ENCODE measurements at places on chromosomes 7 and 10. TPM values are rescaled to one million over a fixed set of nuclear protein-coding genes. Genes with fewer than 3 reads are reported as not detected.

DNA sequence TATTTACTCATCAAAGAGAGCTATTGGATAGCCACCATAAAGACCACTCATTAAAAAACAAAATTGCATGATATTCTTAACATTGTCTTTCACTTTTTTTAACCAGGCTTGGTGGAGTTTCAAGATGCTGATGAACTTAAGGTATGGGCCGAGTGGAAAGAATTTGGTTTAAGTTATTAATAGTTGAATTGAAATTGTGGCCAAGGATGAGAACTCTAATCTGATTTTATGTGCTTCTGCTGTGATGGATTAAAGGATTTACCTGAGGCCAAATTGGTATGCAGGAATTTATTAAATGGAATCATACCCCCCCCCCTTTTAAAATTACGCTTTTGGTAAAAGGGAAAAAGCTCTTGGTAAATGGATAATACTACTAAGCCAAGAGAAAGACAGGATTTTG is 33.8 kb upstream of the TOMM7 start:
- no peaks in the 10 kb centered on the region for H3K36me3 ChIP-seq
- H3K4me1 ChIP-seq, result no peaks in the 10 kb centered on the region
- H3K4me3 ChIP-seq, result peak overlapping the region; percentile 97
- no peaks in the 10 kb centered on the region for H3K27me3 ChIP-seq

- no peak overlapping the region for H3K27ac ChIP-seq
These were observed 24.1 kb downstream of the AMZ1 start for GRCh38 chr7:2711895-2712675.

DNA sequence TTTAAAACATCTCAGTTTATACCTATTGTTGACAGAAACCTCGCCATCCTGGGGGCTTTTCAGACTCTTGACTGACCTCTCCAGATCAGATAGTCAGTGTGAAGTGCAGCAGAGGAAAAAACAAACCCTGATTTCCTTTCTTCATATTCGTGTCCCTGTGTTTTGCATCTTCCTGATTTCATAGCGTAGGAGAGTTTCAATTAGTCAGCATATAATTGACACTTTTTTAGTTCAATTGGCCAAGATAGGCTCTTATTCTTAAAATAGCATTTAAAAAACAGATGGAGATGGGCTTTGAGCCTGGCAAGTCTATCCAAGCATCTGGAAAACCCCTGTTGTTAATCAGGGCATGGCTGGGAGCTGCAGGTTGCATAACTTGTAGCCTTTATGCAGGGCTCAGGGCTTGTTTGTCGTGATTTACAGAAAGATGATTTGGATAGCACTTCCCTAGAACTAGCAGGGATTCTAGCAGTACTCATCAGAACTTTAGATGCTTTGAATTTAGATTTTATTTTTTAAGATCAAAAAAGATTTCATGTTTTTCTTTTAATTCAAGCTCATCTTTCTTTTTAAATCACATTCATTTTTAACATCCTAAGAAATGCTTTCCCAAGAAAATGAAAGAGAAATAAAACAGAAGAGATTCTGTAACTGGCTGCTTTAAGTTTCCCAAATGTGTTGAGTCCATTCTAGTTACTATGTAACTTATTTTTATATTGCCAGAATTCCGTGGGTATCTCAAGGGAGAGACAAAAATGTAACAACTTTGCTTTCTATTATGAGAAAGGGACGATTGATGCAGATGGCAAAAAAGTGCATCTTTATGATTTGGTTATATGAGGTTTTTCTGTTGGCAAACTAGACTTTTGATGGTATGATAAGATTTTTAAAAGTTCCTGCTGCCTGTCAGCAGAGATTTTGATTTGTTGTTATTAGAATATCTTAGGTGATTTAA is 270.8 kb upstream of the FZD8 start:
- no peak overlapping the region for H3K4me3 ChIP-seq
- H3K4me1 ChIP-seq, result no peaks in the 10 kb centered on the region
- no peak for DNase-seq
- H3K27me3 ChIP-seq, result no peaks in the 10 kb centered on the region

- H3K27me3 ChIP-seq, result no peaks in the 10 kb centered on the region
- no peak overlapping the region for H3K4me3 ChIP-seq
- no peak for DNase-seq
These were observed 183.6 kb downstream of the PFKFB3 start for GRCh38 chr10:6386346-6386745.

DNA sequence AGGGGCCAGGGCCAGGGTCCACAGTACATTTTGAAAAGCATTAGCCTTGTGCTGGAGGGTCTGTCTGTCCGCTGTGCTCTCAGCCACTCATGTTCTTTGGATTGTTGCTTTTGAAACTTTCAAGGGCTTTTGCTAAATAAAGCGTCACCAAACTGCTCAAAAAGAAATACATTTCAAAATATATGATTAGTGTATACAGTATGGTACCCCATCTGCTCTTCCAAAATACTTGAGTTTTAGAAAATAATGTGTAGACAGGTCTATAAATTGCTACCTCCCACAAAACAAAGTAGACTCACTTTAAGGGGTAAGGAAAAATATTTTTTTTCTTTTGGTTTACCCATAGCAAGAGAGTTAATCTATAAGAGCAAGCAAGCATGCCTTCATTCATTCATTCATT is 194.3 kb upstream of the AOAH start:
- H3K36me3 ChIP-seq, result no peaks in the 10 kb centered on the region
- no peak overlapping the region for H3K27ac ChIP-seq
- H3K4me3 ChIP-seq, result no peak overlapping the region
- no peaks in the 10 kb centered on the region for H3K27me3 ChIP-seq

DNA sequence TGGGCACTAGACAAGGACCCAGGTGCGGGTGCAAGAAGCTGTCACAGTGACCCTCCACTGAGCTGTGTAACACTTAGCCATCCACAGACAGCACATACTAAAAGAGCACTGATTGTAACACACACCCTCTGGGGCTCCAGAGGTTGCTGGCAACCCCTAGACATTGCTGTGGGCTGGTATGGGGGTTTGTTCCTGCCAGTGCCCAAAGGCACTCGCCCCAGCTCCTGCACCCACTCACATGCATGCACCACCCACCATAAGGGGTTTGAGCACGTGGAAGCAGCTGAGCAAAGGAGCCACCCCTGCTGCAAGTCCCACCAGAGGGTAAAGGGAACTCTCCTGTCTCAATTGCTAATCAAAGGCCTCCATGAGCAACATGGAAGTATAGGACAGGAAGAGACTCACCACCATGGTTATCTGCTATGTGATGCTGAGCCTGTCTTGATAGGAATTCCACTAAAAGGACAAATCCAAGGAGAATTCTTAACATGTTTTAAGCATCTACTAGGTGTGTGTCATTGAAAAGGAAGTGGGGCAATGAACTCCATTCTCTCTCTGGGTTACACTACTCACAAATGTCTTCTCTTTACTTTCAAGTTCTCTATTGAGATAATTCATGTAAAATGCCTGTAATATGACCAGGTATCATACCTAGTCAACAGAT is 103.1 kb downstream of the GFRA1 start:
- no peak overlapping the region for H3K27ac ChIP-seq
- DNase-seq, result no peak
- H3K4me1 ChIP-seq, result no peaks in the 10 kb centered on the region
- no peaks in the 10 kb centered on the region for H3K36me3 ChIP-seq
- no peak overlapping the region for H3K4me3 ChIP-seq

- no peak overlapping the region for H3K27ac ChIP-seq
- no peak overlapping the region for H3K4me3 ChIP-seq
- H3K27me3 ChIP-seq, result no peaks in the 10 kb centered on the region
- no peak for DNase-seq
- no peaks in the 10 kb centered on the region for H3K4me1 ChIP-seq
These were observed 295.2 kb upstream of the CELF2 start for GRCh38 chr10:10722422-10722821.

CRCP gene
- 31.5 TPM for total RNA-seq

ABHD11 gene
- total RNA-seq, result 10.9 TPM

VAX1 gene
- total RNA-seq, result not detected
